ENCODE measurements at places on chromosomes 5 and 9.

GRCh38 chr9:128092199-128092977 is 24.4 kb downstream of the SLC25A25 start:
- DNase-seq = no peak

GRCh38 chr5:109454731-109455505 is 45.1 kb upstream of the PJA2 start:
- DNase-seq = peak; percentile 70

GRCh38 chr5:61268871-61269270 is 63.2 kb upstream of the ZSWIM6 start:
- DNase-seq = no peak

GRCh38 chr5:58925627-58926540 is 343.0 kb downstream of the RAB3C start:
- peak; percentile 6 for DNase-seq

- no peak for DNase-seq
Observed at GRCh38 chr9:135240222-135240621, 152.8 kb downstream of the OLFM1 start.

DNA sequence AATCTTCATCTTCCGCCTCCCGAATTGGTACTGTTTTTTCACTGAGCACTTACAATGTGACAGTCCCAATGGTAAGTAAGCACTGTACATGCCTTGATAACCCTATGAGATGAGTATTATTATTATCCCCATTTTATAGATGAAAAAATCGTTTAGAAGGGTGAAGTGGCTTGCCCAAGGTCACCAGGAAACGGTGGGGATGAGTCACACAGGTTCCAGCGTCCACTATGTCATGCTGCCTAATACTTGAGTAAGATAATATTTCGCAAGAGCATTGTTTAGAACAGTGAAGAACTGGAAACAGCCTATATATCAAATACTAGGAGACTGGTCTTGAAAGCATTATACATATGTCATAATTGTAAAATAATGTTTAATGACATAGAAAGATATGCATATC is 12.9 kb downstream of the HAND1 start:
- peak; percentile 88 for DNase-seq

- no peak for DNase-seq
Observed at GRCh38 chr5:148085977-148086705, 22.4 kb downstream of the SPINK5 start.

- peak; percentile 47 for DNase-seq
Observed at GRCh38 chr5:33476992-33477391, 36.2 kb downstream of the TARS1 start.

DNA sequence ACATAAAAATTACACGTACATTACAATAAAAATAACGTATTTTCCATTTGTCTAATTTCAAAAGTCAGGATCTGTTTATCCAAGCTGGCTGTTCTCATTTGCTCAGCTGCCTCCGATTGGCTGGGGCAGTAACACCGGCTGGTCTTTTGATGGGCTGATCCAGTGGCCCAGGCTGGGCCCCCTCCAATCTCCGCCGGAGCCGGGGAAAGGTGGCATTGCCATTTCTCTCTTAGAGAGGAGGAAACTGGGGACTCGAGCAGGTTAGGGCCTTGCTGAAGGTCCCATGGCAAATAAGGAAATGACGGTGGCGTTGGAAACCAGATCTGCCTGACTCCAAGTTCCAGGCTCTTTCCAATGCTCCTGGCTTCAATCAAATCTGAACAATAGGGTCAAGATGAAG is 6.6 kb downstream of the CPLX2 start:
- no peak for DNase-seq

DNA sequence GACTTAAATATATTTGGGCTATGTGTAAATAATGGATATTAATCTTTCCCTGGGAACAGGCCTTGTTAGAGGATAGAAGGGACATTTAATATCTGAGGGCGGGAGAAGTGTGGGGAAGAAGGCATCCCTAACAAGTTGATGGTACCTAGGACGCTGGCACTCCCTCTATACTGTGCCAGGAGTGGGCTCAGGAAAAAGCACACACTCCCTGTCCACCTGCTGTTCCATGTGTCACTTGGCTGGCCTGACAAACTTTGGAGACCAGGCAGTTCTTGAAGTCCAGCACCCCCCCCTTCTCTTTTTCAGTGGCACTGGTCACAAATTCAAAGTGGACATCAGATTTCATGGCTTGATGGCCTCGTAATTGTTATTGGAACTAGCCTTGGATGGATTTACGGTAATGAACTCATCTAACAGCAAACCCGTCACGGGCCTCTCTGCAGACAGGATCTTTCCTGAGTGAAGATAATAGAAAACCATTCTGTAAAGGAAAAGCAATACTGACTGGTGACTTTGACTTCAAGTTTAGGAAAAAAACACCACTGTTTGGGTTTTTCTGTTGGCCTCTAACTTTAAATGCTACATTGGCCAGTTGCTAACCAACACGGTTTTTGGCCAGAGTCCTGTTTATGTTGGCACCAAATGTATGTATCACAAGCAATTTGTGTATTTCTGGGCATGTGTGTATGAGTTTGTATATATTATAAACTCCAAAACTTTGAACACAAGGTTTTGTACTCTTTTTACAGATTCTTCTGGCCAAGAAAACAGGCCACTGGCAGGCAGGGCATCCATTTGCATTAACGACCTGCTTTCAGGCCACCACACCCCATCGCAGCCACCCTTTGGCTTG is 552.6 kb downstream of the CCDC171 start:
- DNase-seq = peak; percentile 61

- DNase-seq = peak; percentile 50
Observed at GRCh38 chr5:56633950-56634349, 181.4 kb upstream of the MAP3K1 start.

GRCh38 chr9:84711936-84712335 is 42.4 kb downstream of the NTRK2 start:
- peak; percentile 11 for DNase-seq

GRCh38 chr5:170038241-170038640 is 57.9 kb upstream of the INSYN2B start:
- DNase-seq = no peak

DNA sequence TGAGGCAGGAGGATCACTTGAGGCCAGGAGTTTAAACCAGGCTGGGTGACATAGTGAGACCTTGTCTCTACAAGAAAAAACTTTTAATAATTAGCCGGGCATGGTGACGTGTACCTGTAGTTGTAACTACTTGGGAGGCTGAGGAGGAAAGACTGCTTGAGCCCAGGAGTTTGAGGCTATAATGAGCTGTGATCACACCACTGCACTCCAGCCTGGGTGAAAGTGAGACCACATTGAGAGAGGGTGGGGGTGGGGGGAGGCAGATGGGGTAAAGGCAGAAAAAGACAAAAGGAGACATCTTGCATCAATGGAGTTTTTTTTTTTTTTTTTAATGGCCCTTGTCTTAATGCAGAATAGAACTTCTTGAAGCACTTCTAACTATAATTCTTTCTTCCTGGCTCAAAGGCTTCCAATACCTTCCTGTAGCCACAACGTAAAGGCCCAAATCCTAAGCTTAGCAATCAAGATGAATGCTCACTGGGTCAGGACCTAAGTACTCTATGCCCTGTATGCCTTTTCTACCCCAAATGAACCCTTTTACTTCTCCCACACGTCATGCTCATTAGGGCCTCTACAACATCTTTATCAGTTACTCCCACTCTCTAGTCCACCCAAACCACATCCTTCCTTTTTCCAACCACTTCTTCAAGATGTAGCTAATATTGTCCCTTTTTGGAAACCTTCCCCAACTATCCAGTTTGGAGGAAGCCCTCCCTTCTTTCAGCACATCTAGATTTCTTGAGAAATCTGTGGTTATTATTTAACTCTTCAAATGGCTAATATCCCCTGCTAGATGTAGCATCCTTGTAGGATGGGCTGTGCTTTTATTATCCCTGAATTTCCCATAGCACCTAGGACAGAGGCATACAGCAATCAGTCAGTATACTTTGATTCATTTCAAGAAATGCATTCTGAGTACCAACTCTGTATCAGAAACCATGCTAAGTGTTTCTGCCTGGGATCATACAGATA is 40.8 kb downstream of the CSF2 start:
- DNase-seq = no peak

DNA sequence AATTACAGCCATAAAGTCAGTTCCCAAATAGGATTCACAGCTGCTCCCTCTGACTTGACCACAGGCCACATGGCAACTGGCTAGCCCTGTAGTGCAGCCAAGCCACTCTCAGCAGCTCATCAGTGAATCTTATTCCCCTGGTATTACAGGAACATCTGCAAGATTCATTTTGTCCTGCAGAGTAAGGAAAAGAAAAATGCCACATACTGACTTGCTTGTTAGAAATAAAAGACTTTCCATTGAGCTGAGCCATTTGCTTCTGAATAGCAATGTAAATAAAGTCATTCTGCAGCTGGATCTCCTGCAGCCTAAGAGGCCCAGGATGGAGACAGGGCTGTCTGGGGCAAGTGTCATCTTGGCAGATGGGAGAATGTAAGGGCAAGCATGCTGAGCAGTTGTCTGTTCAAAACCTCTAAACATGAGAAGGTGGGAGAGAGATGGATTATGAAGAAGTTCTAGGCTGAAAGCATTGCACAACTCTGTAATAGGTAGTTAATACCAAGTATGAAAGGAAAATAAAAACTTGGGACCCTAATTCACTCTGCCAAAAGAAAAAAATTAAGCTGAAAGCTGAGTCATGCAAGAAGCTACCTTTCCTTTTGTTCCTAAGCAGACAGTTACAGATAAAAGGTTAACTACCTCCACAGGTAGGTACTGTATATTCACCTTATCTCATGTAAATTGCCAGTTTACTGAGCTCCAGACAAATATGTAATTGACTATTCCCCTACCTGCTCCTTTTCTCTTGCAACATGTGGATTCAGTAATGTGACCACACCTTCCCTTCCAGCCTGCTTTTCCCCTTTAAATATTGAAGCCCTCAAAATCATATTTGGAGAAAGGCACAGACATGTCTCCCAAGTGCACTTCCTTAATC is 244.4 kb upstream of the RAI14 start:
- peak; percentile 26 for DNase-seq

DNA sequence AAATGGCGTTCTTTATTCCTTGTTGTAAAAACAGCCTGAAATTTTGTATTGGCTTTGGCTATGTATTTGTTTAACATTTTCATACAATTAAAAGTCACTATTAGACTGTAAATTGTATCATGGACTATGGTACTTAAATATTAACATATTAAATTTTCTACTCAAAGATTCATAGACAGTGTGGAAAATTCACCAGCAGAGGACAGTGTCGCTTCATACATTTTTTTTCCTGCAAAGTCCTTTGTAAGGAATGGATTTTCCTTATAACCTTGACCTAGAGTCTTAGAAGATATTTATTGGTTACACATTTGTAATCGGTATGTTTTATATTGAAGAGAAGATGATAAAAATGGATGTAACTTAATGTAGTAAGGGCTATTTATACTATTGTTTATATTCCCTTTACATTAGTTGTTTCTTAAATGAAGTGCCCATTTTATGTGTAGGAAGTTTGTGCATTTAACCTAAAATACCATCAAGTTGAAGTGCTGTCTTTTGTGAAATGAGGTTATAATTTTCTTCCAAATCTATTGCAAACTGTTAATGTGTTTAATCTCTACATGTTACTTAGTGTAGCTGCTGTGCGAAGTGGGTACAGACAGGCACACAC is 150.1 kb downstream of the KDM4C start:
- DNase-seq = peak; percentile 37

GRCh38 chr9:133202688-133203453 is 6.2 kb downstream of the OBP2B start:
- DNase-seq = no peak

GRCh38 chr9:23245067-23245466 is 581.0 kb downstream of the ELAVL2 start:
- no peak for DNase-seq

- peak; percentile 84 for DNase-seq
Observed at GRCh38 chr5:38672059-38672788, 115.8 kb upstream of the LIFR start.

DNA sequence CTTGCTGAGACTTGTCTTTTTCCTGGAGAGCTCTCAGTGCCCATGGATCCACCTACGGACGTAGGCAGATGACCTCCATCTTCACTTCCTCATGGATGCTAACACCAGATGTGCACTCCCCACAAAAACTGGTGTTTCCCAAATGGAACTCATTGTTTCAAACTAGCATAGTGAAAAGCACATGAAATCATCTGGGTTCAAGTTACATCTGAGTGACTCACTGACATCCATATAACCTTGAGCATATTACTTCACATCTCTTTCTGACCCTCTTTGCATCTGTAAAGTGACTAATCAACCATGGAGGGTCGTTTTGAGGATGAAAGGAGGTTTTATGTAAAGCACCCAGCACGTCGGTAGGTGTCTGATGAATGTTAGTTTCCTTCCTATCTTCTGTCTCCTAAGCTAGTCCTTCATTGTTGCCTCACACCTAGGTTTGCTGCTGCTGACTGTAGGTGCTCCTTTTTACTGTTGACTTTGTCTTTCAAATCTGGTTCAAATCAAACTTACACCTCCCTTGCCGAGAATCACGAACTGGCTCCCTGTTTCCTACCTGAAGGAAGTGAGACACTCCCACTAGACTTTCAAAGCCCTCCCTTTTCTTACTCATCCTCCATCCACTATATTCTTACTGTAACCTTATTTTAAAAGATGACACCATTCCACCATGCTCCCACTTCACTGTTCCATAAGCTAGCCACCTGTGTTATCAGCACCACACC is 10.3 kb downstream of the OCLN start:
- peak; percentile 87 for DNase-seq

- DNase-seq = no peak
Observed at GRCh38 chr9:3244963-3245653, 280.7 kb downstream of the RFX3 start.

GRCh38 chr9:117416856-117417255 is 2.0 kb upstream of the ASTN2 start:
- DNase-seq = no peak

DNA sequence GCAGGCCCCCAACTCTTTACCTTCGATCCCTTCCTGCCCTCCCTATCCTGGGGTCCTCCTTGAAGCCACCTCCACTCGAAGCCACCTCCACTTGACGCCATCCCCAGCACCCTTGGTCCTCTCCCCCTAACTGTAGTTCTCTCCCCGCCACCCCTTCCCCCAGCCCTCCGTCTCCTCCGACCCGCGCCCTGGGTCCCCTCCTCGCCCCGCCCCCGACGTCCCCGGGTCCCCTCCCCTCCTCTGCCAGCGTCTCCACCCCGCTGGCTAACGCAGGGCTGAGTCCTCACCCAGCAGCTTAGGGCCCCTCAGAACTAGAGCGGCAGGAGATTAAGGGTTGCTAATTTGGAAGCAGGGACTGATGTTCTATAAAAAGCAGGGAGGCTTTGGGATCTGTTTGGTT is 30.6 kb upstream of the ANKRD33B start:
- no peak for DNase-seq

- no peak for DNase-seq
Observed at GRCh38 chr9:114746591-114747346, 59.1 kb downstream of the TNFSF15 start.

DNA sequence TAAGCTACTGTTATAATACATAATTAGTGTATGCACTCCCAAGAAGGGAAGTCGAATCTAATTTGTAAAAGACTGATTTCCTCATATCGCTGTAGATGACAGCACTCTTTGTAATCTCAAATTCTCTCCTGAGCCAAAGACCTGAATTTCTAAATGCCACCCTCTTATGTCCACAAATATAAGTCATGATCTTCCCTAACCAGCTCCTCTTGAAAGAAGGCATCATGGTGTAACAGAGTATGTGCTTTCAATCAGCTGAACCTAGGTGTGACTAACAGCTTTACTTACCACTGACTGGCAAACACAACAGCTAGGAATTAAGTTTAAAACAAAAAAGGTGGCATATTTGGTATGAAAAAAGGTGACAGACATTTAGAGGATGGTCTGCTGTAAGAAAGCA is 34.0 kb upstream of the CTNNAL1 start:
- DNase-seq = no peak

Data from iris pigment epithelial cell (primary cell).